Stimulated activated CD8-positive, alpha-beta memory T cell treated with anti-CD3 and anti-CD28 coated beads, Interleukin-4, amount 100 ng/mL, for 1 hour (primary cell): ENCODE measurements at places on chromosomes 4 and X.

DNA sequence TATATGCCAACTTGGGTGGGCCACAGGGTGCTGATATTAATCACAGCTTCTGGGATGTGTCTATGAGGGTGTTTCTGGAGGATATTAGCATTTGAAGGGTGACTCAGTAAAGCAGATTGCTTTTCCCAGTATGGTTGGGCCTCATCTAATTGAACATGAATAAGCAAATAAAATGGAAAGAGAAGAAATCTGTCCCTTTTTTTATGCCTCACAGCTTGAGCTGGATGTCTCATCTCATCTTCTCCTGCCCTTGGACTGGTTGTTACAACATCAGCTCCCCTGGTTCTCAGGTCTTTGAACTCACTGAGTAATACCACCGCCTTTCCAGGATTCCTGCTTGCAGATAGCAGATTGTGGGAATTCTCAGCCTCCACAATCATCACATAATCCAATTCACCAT lies 1149.2 kb downstream of the PCDH18 start:
- no peak for DNase-seq

DNA sequence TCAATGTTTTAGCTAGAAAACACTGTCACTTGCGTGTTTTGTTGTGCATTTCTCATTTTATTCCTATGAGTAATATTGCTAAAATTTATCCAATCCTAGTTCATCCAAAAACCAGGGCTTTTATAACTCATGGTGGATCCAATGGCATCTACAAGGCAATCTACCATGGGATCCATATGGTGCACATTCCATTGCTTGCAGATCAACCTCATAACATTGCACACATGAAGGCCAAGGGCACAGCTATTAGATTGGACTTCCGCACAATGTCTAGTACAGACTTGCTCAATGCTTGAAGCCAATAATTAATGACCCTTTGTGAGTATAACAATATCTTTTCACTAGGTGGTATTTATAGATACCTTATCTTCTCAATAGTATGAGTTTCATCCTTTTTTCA lies 57.2 kb upstream of the UGT2B7 start:
- DNase-seq, result no peak

GRCh38 chr4:12122316-12122715 lies 693.6 kb upstream of the HS3ST1 start:
- no peak for DNase-seq

DNA sequence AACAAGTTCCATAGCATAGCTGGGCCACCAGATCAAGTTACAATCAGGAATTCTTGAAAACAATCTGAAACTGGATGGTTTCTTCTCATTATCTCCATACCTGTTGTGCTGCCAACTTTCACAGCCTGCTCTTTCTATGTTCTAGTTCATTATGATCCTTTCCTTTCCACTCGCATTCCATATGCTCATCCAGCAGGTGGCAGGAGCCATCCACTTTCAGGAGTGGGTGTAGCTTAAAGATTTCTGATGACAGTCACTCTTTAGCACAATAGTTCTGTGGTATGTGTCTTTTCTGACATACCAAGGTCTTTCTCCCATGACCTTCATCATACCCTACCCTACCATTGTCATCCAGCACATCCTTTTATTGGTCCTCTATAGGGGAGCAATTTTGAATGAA lies 46.4 kb downstream of the PAGE2 start:
- no peak for DNase-seq

DNA sequence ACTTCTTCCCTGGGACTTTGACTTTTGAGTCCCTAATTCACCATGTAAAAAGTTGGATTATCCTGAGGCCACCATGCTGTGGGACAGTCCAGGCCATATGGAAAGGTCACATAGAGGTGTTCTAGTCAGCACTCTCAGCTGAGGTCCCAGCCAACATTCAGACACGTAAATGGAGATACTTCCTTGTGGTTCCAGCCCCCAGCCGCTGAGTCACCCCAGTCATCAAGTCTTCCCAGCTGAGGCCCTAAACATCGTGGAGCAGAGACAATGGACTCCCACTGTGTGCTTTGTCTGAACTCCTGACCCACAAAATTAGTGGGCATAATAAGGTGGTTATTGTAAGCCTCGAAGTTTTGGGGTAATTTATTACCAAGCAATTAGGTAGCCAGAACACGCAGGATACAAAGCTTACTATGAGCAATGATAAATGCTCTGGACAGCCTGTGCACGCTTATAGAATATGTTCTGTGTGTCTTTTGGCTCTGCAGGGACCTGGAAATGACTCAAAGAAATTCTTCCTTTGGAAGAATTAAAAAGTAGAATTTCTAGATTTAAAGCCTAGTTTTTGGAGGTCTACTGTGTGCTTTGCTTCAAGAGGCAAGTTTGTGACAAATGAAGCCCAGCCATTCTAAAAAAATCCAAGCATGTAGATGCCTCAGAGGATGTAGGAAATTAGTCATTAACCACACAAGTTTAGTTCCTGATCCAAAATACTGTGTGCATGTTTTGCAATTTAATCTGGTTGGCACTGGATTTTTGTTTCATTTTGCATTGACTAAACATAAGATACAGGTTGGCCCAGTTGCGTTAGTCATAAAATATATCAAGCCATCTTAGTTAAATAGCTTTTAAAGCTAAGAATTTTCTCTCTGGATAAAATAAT lies 33.2 kb upstream of the SLC9A7 start:
- no peak for DNase-seq

DNA sequence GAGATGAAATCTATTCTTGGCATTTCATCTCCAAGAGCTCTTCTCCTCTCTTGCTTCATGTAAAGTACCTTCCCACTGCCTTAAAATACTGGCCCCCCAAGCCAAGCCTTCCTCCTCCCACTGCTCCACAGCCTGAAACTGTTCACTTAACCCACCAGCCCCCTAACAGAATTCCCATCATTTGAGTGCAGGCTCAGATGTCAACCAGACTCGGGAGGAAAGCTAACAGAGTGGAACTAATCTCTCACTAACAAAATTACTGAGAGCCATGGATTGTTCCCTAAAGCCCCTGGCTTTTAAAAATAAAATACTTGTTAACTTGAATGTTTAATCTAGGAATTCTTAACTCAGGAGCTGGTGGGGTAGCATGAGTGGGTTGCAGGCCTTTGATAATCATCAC lies 7.1 kb upstream of the DCUN1D4 start:
- DNase-seq, result no peak

GRCh38 chr4:112546476-112546875 lies 30.5 kb upstream of the NEUROG2 start:
- DNase-seq, result no peak

DNA sequence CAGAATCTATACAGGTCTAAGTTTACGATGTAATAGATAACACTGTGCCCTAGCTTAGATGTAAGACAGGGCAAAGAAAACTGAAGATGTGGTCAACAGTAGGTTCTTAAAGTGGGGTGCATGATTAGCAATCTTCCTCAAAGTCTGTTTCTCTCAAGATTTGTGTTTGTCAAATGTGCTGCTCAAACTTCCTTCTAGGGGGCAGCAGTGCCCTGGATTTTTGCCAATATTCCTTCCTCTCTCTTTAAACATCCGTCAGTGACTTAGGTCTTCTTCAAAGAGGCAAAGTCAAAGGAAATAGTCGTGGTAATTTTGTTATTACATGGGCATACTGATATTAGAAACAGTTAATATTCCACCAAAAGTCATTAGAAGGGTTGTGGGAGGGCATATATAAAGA lies 4.2 kb upstream of the PDHA2 start:
- no peak for DNase-seq

GRCh38 chr4:121477480-121477879 lies 96.7 kb upstream of the QRFPR start:
- no peak for DNase-seq

GRCh38 chr4:87034527-87034926 lies 99.7 kb downstream of the AFF1 start:
- no peak for DNase-seq

- no peak for DNase-seq
Measured at GRCh38 chr4:24748758-24749350, 46.5 kb upstream of the SOD3 start.

- no peak for DNase-seq
Measured at GRCh38 chr4:123386609-123387008, 10.0 kb upstream of the SPRY1 start.

DNA sequence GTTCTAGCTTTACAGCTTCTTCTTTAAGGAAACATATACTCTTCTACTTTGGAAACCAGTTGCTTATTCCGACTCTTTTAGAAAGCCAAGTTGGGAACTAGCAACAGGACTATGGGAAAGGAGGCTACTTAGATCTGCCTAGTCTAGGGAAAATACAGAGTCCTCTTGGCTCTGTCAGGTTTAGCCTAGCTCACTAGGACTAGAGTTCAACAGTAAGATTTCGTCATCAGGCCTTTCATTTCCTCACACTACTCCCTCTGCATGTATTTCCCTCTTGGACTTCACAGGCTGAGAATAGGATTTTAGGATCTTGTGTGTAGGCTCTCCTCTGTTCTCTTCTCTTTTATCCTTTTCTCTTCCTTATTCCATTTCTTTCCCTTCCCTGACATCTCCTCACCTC lies 409.8 kb downstream of the AR start:
- no peak for DNase-seq

GRCh38 chrX:13110433-13111324 lies 66.3 kb upstream of the FAM9C start:
- DNase-seq, result no peak

DNA sequence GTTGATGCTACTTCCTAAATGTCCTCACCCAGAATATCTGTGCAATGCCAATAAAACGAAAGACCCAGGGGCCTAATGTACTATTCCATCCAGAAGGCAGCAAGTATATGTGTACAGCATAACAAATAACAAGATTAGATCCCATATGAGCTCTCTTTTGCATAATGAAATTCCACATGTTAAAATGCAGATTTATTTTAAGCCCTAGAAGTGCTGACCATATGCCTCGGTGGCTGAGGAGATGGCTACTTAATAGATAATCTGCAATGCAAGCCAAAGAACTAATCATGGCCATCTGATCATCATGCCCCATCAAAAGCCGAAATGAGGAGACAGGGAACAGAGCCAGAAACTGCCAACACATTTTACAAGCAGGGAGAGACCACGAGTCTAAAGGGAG lies 293.5 kb downstream of the KCNIP4 start:
- no peak for DNase-seq

GRCh38 chr4:107519053-107519452 lies 201.0 kb downstream of the PAPSS1 start:
- no peak for DNase-seq

DNA sequence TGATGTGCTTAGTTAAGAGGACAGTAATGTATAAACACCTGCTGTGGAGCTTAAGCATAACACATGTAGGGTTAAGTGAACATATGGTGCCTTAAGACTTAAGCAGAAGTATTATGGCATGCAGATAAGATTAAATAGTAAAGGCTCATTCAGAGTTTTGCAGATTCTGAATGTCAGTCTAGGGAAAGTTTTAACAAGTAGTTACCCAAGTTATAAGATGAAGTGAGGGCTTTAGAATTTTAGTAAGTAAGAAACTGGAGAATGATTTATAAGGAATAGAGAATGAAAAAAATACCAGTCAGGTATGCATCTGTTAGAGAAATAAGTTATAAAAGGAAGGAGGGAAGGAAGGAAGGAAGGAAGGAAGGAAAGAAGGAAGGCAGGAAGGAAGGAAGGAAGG lies 902.1 kb downstream of the TRAM1L1 start:
- DNase-seq, result no peak

DNA sequence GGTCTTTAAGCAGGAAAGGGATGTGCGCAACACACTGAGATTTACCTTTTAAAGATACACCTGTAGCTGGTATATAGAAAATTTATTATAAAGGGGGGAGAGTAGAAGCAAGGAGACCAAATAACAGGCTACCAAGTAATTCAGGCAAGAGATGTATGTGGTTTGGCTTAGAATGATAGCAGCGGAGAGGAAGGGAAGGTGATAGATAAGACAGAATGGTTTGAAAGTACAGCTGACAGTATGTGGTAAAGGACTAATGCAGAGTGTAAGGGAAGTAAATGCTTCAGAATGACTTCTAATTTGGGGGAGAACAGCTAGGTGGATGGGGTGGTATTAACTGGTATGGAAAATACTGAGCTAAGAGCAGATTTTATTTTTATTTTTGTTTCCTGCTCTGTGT lies 308.9 kb downstream of the ANTXR2 start:
- no peak for DNase-seq
